ENCODE measurements at places on chromosomes 11 and 22.

DNA sequence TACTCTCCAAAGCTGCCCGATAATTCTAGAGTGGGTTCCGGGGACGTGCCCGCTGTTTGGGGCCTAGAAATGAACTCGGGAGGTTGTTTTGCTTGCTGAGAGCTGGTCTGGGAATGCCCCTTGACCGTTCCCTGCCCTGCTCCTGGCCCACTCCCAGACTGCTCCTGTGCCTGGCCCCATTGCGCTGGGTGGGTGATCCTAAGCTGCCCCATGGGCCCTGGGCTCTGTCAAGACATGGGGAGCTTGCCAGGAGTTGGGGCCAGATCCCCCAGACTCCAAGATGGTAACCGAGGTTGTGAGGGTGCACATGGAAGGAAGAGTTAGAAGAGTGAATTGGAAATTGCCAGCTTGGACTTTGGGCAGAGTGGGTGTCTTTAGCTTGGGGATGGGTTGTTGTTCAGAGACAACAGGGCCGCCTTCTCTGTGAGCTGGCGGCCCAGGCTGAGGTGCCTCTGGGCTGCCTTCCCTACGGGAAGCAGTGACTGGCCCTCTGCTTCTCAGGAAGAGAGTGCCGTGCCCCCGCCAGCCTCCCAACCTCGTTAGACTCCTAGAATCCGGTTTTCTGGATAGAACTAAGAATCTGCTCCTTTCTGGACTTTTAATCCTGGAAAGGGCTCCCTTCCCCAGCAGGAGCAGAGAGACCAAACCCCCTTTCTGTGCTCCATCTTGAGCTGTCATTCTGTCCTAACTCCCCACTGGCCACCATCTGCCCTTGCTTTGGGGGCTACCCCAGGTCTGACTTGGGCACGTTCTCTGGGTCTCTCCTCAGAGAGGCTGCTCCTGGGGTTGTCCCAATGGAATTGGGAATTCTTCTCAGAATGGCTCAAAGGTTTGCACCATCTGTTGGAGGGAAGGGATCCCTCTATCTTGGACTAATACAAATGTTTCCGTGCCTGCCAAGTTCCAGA, 1.8 kb downstream of the ST3GAL4 start:
- DNase-seq = no peak

DNA sequence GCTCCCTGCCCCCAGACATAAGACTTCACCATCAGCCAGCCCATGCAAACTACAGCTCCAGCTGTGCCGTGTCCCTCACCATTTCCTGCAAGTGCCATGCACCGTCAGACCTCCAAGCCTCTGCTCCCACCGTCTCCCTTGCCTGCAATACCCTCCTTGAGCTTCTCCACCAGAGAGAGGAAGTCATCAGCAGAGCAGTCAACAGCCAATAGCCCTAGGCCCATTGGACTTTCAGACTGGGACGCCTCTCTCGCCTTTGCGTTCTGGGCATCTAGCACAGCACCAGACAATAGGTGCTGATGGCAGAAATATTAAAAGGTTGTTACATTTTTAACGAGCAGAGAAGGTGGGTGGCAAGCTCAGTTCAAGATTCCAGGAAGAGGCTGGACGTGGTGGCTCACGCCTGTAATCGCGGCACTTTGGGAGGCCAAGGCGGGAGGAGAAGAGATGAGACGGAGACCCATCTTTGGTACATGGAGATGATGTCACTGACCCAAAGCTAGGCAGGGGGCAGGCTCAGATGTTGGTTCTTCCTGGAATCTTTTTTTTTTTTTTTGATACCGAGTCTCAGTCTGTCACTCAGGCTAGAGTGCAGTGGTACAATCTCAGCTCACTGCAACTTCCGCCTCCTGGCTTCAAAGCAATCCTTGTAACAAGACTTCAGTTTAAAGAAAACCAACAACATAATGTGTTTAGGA, 31.9 kb downstream of the SCGB1A1 start:
- DNase-seq = no peak

- DNase-seq = no peak
Observed at GRCh38 chr11:34789196-34789834, 126.9 kb downstream of the APIP start.

DNA sequence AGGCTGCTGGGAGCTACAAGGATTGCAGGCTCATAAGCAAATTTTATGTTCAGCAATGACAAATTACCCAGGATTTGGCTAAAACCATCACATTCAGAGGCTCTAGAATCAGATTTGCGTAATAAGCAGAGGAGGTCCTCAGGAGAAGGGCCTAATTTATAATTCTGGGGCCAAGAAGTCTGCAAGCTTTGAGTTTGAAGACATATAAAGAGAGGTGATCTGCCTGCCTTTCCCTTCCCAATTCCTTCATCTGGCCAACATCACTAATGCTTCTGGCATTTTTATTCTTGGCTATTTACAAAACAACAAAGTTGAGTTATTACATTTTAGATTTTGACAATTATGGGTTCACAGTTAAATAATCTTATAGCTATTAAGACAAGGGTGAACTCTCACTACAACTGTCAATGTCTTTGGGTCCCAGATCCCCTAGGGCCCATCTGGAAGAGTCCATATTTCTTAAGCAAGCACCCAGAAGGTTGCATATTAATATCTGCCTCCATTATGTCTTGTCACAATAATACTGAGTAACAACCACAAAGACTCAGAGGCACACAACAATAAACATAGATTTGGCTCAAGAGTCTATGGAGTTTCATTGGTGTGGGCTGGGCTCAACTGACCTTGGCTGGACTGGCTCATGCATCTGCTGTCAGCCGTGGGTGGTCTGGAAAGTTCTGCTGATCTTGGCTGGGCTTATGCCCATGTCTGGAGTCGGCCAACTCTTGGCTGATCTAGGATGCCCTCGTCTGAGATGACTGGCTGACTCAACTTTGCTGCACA, 67.2 kb upstream of the CD82 start:
- no peak for DNase-seq

DNA sequence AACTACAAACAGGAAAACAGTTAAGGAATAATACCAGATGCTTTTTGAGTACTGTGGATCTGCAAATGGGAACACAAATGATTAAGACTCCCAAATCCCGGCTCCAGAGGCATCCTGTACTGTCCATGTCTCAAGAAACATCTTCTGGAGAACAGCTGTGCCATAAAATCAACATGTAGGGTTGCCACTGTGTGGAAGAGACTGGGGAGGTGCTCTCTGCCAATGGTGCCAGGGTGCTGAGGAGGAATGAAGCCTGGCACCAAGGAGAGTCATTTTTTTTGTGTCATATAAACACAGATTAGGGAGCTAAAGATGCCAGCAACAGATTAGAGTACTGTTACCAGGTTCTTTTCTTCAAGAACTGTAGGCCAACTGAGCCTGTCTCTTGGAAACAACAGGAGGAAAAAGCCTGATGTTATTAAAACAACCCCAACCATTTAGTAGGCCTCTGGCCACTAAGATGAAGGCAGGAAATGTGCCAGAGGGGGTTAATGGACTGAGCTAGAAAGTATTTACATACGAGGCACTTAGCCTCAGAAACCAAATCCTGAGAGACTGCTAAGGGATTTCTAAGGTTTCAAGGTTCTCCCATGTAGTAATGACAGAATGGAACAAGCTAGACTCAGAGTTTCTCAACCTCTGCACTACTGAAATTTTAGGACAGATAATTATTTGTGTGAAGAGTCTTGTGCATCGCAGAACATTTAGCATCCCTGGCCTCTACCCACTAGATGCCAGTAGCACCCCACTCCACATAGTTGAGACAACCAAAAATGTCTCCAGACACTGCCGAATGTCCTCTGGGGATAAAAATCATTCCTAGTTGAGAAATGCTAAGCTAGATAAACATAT, 54.6 kb upstream of the CHRM4 start:
- no peak for DNase-seq

GRCh38 chr11:58596621-58597020, 17.8 kb downstream of the ZFP91 start:
- no peak for DNase-seq

Measured in OCI-M1 (cell line).